ENCODE measurements at places on chromosomes 7 and 10.

DNA sequence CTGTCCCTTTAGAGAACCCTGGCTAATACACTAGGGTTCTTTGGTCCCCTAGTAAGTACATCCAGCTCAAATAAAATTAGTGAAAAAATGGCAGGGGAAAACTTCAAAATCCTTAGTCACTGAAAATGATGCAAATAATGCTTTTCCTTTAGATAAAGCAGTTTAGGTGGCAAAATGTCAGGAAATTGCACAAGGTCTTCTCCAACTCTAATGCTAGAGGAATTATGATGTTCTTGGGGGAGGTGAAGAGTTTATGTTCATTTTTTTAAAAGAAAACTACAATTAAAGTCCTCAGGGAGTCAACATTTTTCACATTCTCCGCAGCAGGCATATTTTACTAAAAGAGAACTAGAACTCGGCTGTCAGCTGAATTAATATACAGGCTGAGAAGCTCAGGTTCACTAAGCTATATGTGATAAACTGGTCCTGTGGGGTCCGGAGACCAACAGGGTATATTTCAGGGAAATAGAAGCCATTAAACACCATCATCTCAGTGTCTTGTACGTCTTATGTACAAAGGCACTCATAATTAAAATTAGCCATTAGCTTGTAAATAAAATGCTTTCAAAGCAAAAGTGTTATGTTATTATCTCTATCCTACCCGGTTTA lies 1164.7 kb upstream of the AUTS2 start:
- DNase-seq: no peak

DNA sequence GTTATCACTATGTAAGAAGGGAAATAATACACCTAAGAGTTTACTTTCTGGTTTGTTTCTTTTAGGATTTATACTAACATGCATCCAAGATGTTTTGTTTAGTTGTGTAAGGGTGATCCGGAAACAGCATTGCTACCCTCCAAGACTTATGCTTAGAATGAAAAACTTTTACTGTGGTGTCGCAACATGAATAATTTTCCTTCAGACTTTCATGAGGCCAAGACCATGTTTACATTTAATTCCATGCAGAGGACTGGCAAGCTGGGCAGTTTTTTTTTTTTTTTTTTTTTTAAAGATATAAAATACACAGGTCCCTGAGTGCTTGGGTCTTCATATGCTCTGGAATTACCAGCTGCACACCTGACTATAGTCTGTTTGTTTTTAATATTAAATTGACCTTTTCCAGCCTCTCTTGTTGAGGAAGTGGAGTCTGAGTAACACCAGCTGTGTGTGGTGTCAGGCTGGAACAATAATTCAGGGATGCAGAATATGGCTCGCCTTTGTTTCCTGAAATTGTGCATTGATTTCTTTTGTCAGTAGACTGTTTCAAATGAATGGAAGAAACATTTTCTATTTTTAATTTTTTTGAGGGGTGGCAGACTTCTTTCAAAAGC lies 81.7 kb downstream of the ST7 start:
- no peak for DNase-seq

DNA sequence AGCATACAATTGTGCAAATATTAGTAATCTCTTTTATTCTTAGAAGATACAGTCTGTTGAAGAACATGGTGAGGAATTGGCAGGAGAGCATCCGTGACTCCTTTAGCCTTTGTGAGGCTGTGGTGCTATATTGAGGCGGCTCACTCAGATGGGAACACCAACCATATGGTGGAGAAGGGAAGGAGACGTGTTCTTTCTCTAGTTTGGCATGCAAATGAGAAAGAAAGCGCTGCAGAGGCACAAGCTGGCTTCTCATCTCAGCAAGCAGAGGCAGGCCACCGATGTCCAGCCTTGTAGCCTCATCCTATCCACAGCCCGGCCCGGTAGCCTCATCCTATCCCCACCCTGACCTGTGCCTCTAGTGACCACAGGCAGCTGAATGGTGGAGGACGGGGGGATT lies 288.3 kb downstream of the CAMK1D start:
- DNase-seq: no peak

DNA sequence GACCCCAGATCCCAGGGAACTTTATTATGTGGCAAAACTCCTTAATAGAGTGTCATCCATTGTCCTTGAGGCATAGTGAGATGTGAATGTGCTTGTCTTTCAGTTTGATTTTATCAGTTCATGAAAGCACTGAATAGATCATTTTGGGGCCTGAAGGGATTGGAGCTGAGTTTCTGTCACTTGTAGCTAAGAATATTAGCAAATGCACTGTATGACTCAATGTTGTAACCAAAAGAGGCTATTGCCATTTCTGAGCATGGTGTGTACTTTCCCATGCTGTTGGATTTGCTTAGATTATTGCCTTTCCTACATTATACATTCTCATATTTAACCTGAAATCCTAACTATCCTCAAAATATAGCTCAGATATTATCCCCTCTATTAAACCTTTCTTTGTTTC lies 130.4 kb downstream of the PRKG1 start:
- no peak for DNase-seq

GRCh38 chr10:101818872-101819633 lies 809 bp upstream of the OGA start:
- no peak for DNase-seq

DNA sequence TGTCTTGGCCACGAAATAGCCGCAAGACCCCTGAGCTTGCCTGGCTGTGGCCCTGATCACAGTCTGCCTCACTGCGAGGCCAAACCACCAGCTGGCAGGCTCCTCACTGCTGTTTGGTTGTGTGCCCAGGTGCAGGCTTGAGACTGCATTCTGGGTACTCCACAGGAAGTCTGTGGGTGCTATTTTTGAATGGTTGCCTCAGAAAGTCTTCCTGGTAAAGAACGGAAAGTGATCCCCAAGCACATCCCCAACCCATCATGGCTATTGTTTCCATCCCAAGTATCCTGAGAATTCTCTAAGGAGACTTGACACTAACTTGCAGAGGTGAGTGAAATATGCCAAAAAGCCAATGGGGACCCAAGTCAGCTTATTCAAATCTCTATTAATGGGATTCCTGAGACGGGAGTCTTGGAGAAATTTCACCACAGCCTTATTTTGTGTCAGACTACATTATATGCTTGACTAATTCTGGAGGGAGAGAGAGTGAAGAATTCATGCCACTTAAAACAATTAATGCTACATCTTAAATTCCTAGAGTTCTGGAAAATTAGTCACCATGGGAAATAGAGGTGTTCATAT lies 170.9 kb downstream of the RAMP3 start:
- DNase-seq: no peak

DNA sequence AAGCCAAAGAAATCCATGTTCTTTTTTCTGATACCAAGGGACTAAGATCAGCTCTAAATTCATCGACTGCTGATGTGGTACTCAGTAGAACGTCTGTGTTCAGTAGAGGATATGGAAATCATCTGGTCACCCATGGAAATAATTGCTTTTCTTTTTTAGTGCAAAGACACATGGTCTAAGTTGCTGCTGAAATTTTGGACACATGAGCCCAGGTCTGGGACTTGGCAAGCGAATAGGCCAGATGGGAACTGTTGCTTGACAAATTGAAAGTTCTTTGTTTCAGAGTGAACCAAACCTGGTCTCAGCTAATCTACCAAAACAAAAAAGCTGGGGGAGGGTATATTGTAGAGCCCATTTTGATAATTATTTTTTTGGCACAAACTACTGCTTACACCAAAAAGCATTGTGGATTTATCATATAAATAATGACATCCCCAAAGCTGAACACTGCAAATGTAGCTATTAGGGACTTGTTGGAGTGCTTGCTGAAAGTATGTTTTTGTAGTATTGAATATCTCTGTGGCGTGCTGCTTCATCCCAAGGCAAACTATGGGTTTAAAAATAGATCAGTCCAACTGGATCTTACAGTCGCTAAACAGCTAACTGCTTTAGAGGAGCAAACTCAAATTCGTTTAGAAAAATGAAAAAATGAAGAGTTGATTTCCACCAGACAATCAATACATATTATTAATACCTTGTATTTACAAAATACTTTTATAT lies 144.7 kb downstream of the TRIL start:
- DNase-seq: no peak

DNA sequence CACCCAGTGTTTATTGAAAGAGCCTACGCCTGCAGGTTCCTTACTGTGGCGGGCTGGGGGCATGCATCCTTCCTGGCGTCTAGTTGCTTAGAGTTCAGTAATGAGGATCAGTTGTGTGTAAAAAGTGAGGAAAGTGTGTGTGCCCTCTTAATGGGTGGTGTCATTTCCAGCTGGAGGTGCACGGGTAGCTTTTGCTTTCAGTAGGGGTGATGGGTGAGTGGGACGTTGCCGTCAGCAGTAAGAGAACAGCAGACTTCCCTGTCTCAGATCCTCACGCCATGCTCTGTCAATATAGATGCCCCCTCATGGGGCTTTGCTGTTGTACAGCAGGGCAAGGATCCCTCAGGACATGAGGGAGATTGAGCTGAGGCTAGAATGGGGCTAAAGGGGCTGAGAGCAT lies 352.6 kb upstream of the GALNT17 start:
- DNase-seq: no peak

DNA sequence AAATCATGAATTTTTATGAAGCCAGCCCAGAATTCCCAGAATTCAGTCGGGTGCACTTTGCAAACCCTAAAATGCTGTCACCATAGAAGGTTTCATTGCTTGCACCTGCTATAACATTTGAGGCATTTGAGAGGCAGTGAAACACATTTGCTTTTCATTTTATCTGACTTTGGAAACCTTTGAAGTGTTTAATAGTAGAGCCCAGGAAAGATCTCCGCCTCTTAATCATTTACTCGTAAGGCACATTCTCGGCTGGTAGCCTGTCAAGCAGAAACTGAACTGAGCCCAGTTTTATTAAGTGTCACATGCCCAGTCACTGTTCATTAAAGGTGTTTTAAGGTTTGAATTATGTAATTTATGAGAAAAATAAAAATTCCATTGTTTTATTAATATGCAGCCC lies 247.6 kb downstream of the EMX2 start:
- no peak for DNase-seq

- no peak for DNase-seq
Observed at GRCh38 chr7:127803626-127804025, 151.6 kb downstream of the SND1 start.

DNA sequence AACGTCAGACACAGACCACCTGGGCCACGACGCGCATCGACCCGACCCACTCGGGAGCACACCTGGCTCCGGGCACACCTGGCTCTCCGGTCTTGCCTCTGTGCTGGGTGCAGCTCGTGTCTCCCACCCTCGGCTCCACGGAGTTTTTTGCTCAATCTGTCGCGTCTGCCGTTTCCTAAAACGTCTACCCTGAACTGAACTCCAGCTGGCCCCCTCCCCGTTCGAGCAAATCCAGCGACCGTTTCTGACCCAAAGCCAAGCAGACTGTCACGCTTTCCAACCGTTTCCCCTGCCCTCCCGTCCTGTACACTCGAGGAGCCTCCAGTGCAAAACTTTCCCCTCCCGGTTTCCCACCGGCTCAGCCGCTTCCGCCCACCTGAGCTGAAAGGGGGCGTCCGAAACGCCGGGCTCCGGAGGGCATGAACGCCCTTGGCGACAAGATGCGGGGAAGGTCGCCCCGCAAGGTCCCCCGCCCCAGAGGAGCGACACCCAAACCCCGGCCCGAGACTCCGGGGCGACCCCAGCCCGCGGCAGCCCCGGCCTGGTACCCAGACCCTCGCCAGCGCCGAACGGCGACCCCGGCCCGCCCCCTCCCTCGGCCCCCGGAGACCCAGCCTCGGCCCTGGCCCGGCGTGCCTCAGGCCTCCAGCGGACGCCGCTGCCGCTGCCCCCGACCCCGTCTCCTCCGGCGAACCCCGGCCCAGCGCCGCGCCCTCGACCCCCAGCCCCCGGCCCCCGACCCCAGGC lies 557 bp downstream of the CYTH3 start:
- peak; percentile 44 for DNase-seq

GRCh38 chr7:43891069-43891955 lies 15.1 kb downstream of the URGCP start:
- no peak for DNase-seq

DNA sequence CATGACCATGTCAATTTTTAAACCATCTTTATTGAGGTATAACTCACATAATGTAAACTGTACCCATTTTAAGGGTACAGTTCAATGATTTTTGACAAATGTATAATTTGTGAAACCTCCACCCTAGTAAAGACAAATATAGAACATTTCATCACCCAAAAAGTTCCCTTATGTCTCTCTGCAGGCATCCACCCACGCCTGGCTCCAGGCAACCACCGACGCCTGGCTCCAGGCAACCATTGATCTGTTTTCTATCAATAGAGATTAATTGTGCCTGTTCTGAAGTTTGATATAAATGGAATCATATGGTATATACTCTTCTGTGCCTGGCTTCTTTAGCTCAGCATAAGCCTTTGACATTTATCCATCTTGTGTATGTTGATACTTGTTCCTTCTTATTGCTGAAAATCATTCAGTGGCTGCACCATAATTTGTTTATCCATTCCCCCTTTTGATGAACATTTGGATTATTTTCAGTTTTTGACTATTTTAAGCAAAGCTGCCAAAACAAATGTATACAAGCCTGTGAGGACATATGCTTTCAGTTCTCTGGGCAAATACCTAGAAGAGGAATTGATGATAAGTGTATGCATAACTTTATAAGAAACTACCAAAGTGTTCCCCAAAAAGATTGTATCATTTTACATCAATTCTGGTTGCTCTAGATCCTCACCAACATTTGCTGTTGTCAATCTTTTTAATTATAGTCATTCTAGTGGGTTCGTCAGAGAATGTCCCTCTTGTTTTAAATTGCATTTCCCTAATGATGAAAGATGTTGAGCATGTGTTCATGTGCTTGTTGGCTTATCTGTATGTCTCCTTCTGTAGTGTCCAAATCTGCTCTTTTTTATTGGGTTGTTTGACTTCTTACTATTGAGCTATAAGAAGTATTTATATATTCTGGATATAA lies 55.7 kb upstream of the HECTD2 start:
- no peak for DNase-seq

- peak; percentile 20 for DNase-seq
Observed at GRCh38 chr7:124032369-124033094, at the start of gene TMEM229A. Gene TMEM229A (minus strand): TSS chr7:124033067. CDS start chr7:124033003, 64 bp downstream.

DNA sequence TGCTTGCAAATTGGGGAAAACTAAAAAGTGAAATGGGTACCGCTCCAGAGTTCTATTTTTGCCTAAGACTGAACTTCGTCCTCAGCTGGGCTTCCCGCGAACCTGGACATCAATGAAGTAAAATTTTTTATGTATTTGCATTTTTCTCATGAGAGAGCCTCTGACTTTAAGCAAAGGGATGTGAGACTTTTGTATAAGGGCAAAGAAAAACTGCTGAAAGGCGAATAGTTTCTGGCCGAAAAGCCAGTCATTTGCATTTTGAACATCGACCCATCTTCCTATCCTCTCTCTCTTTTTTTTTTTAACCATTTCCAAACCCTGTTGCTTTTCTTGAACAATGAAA lies 573 bp downstream of the PMPCB start:
- no peak for DNase-seq

- no peak for DNase-seq
Observed at GRCh38 chr7:156111-157007, 36.0 kb upstream of the FAM20C start.

DNA sequence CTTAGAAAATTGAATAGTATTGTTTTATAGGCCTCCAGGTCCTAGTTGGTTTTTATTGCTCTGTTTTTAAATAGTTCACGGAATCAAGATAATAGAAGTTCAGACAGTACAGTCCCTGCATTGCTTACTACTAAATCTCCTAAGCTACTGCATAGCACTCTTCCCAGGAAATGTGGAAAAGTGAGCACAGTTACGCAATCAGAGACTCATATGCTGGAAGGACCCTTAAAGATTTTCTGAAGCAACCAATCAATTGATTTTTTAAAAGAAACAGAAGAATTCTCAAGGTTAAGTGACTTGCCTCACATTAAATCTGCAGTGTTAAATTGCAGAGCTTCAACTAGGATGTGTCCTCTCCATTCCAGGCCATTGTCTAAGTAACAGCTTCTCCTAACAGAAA lies 23.1 kb upstream of the DIP2C start:
- DNase-seq: no peak

Measured in activated T-cell treated with anti-CD3 and anti-CD28 coated beads, Interleukin-2, amount 50 U/mL, for 48 hours (primary cell).